ENCODE measurements at places on chromosomes 1 and 21.

DNA sequence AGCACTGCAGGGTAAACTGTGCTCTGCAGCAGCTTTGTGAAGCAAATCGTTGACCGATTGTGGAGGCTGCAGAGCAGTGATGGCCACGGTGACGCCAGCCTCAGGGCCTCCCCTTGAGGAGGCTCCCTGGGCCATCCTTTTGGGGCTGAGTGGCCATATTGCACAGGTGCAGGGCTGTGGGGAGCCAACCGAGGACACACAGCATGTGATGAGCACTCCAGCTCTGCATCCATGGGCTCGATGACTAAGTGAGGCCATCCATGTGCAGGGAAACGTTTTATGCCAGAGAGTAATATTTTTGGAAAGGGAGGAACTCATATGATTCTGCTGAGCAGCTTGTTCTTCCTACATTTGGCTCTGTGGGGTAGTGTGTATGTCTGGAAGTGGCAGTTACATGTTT is 24.6 kb downstream of the KCNK1 start:
- no peak for DNase-seq

DNA sequence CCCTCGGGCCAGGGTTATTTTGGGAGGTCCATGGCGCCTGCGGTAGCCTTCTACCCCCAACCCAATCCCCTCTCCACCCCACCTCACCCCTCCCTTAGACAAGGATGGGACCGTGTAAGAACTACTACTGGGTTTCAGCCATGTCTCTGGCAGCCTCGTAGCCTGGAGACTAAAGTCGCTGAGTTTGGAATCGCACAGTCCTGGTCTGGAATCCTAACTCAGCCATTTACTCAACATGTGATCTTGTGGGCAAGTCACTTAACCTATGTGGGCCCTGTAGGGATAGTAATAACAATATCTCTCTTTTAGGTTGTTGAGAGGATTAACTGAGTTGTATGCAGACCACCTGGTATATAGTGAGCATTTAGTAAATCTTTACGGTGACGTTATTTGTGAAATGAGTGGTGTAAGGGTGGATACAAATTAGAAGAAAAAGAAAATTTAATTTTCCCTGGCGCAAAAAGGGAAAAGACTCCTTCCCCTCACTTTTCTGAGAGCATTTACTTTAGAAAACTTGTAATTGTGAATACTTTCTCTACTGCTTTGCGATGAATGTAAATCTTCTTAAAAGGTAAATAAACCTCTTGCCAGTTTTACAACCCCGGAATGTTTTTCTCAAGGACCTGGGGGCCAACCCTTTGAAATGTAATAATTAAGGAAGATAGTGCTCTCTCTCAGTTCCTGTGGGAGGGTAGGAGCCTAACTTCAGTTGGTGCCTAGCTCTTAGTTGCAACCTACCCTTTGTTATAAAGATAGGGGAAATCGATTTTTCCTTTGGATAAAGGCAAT is 615 bp upstream of the MRPS15 start:
- DNase-seq = peak; percentile 77

DNA sequence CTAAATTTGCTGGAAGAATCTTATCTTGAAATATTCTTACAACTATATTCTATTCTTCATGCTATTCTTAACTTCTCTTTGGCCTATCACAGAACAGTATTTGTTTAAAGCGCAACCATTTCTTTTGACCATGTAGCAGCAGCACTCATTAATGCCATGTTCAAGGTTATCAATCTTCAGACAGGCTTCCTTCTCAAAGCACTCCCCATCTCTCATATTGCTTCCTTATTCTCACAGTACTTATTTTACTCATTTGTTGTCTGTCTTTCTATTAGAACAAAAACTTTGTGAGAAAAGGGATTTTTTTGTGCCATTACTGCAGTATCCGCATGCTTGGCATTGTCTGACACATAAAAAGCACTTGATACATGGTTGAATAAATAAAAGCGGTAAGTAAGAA is 89.7 kb downstream of the ATP1B1 start:
- no peak for DNase-seq

GRCh38 chr1:167443757-167444156 is 74.6 kb downstream of the CD247 start:
- DNase-seq = no peak

DNA sequence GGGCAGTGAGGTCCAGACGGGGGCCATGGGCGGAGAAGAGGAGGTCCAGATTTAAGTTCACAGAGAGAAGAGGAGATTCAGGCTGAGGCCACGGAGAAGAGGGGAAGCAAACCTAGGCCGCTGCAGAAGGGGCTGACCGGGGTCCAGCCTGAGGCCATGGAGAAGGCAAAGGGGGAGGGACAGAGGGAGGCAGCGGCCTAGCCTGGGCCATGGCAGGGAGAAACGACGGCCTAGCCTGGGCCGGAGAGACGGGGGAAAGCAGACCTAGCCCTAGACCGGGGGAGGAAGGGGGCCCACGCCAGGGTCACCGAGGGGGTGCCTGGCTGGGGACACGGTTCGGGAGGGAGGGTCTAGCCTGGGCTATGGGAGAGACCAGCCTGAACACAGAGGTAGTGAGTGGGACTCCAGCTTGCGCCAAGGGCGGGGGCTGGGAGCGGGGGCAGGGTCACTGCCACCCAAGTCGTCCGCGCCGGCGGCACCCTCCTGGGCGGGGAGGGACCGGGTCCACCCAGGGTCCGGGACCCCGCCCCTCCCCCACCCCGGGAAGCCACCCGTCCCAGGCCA is 459 bp downstream of the CAPZB start:
- DNase-seq = peak; percentile 64

All from DMS53 (cell line).